ENCODE measurements at places on chromosomes 5 and 9.

- DNase-seq = no peak
Measured at GRCh38 chr9:124420991-124421543, 5.8 kb upstream of the PSMB7 start.

DNA sequence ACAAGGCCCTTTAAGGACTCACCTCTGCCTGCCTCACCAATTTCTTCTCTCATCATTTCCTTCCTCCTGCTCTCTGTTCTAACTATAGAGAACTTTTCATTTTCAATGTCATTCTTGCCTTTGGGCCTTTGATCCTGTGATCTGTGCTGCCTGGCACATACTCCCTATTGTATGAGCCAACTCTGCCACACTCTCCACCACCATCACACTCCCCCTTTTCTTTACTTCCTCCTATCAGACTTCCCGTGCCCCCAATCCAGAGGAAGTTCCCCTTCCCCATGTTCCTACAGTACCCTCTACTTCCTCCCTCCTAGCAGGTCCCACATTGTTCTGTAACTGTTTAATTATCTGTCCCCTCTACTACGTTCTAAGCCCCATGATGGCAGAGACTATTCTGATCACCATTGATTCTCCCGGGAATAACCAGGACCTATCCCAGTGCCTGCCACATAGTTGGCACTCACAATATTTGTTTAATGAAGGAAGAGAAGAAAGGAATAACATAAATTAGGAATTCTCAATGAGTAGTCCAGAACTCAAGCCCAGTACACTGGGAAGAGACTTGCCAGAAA is 27.5 kb downstream of the ADAM19 start:
- no peak for DNase-seq

GRCh38 chr9:118162716-118163115 is 458.5 kb downstream of the TLR4 start:
- no peak for DNase-seq

DNA sequence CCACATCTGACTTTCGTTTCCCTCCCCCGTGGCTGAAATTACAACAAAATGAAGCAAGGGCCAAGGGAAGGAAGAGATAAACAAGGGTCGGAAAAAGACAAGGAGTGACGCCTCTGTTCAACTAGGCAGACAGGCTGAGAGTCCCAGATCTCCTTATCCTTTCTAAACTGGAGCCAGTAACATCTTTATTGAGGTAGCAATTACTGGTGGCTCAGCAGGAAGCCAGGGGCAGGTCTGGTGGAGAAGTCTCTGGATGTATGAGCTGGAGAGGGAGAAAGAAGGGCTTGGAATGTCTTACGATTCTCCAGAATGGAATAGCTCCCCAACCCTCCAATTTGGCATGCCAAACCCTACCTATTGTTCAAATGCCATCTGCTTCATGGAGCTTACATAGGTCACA is 190.8 kb upstream of the BRINP1 start:
- no peak for DNase-seq

- no peak for DNase-seq
Measured at GRCh38 chr9:134214766-134215419, 50.5 kb upstream of the RNU6ATAC start.

DNA sequence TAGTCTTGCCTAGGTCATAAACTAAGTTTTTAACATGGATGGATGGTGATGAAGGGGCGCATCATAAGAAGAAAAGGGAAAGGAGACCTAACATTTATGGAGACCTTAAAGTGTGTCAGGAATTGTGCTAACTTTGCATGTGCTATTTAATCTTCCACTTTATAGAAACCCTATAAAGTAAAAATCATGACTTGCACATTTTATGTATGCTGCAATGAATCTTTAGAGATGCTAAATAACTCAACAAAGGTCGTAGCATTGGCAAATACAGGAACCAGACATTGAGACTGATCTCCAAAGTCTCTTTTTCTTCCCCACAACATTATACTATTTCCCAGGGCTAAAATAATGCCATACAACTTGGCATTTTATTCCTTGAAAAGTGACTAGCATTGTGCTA is 214.6 kb downstream of the SGCD start:
- DNase-seq = no peak

- no peak for DNase-seq
Measured at GRCh38 chr5:110803467-110804326, 64.9 kb downstream of the SLC25A46 start.

DNA sequence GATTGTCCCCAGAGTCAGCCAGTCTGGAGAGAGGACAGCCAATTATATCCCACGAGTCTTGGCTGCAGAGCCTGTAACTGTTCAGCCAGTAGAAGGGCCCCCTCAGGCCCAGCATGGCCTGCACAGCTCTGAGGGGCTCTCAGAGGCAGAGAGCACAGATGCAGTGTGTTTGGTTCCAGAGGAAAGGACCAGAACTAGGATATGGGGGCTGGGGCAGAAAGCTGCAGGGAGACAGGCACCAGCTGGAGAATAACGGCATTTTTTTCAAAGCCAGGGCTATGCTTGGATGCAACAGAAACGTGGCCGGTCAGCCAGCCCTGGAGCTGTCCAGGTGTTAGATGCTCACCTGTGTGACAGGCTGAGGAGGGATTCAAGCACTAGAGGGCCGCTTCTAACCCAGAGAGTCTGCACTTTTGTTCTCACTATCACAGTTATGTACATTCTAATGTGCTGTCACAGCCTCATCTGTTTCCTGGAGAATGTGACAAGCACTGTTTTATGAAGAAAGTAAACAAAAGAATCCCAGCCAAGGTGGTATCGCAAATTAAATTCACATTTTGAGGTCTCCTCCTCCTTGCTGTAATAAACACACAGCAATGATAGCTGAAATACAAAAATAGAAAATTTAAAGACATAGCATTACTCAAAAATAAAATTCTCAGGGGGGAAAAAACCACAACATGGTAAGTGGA is 96.5 kb downstream of the GABBR2 start:
- no peak for DNase-seq

DNA sequence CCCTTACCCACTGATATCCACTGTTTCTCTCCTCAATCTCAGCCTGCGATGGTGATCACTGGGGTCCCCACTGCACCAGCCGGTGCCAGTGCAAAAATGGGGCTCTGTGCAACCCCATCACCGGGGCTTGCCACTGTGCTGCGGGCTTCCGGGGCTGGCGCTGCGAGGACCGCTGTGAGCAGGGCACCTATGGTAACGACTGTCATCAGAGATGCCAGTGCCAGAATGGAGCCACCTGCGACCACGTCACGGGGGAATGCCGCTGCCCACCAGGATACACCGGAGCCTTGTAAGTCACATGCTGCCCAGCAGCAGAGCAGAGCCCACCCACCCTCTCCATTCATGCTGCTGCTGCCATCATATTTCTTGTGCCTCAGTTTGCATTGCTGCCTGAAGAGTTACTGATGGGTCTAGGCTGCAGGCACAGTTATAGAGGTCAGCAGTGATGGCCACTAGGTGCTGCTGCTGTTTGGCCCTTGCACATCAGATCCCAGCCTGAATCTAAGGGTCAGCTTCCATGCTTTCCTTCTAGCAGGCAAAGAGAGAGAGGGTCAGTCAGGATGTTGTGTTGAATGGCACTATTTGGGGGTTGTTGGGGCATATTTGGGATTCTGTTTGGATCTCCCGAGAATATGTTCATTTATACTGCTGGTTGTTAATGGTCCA is 106.0 kb downstream of the MEGF10 start:
- no peak for DNase-seq

GRCh38 chr5:113163328-113163727 is 186.7 kb downstream of the DCP2 start:
- DNase-seq = no peak

DNA sequence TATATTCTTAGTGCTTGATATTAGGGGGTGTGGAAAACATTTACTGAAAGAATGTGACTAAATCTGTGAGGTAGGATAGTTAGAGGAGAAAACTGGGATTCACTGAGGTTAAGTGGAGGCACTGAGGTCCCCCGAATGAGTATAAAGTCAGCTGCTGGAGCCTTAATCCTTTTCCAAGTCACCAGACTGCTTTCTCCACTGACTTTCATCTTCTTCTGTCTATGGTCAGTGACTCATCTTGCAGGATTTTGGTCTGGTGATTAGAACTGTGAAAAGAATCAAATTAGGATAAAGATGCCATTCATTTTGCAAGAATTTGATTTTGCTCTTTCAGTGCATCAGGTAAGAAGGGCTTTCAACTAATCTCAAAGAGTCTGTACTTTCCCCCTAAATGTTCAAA is 89.3 kb upstream of the ALDH1A1 start:
- DNase-seq = no peak

DNA sequence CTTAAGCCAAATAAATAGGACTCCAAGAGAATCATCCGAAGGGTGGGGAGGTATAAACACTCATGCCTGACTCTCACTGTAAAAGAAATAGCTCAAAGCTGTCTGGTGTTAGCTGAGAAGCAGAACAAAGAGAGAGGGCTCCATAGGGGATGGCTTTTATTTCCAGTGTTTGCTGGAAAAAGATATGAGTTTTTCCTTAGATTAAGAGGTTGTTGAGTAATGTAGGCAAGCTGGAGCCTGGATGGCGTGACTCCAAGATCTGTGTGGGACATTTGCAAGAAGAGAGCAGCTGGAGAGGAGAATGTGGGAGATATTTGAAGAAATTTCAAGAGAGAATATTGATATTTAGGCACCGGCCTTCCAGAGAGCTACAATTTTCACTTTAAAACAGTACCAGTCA is 793.7 kb upstream of the RGMB start:
- DNase-seq = no peak

- DNase-seq = no peak
Measured at GRCh38 chr9:77961541-77961940, 70.1 kb downstream of the GNAQ start.

DNA sequence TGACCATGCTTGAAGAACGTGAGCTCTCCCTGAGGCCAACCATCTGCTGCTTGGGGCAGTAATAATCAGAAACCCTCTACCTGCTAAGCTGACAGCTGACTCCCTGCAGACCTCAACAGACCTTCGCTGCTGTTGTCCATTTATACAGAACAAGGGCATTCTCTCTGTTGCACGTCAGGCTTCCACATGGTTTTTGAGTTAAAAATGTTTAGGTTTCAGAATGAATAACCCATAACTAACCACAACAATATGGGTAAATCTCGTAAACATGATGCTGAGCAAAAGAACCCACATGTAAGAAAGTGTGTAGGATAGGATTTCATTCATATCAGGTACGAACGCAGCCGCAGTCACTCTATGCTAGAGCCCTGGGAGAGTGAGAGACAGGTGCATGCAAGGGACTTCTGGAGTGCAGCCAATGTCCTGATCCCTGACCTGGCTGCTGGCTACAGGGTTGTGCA is 348.5 kb downstream of the MED10 start:
- DNase-seq = no peak

DNA sequence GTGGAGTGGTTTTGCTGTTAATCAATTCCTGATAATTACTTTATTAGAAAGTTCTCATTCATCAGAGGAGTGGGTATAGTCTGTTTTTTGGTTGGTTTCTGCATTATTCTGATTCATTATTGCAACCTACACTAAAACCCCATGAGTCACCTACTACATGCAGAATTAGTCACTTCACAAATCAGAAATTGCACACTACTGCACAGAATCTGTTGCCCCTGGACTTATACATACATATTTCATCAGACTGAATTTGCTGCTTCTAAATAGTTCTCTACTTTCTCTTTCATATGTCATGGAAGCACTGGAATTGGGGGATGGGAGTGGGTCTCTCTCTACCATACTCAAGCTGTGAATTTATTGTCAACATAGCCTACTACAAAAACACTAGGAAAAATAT is 585.1 kb downstream of the DNAH5 start:
- no peak for DNase-seq

GRCh38 chr5:88952344-88952743 is 69.4 kb upstream of the MEF2C start:
- DNase-seq = no peak

All from activated T-cell treated with anti-CD3 and anti-CD28 coated beads for 4 hours (primary cell).